ENCODE measurements at places on chromosomes 12 and 14.
A peak's percentile ranks its signal among the peaks of the same experiment; 100 is the strongest.

DNA sequence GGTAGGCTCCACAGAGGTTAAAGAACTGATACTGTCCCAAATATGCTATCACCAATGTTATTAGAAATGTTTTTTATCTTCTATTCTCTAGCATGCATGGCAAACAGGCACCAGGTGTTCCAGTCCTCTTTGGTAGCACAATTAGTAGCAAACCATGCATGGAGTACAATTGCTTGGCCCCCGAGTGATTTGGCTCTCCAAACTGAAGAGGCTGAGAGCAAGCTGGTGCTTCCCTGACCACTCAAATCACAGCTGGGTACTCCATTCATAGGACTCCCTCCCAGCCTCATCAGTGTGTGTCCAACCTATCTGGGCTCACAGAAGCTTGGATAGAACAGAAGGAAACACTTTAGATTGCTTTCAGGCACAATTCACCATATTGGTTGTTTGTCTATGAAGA is 93.4 kb downstream of the DIO2 start:
- DNase-seq = no peak

GRCh38 chr12:60043236-60043635 is 447.4 kb downstream of the SLC16A7 start:
- no peak for DNase-seq

DNA sequence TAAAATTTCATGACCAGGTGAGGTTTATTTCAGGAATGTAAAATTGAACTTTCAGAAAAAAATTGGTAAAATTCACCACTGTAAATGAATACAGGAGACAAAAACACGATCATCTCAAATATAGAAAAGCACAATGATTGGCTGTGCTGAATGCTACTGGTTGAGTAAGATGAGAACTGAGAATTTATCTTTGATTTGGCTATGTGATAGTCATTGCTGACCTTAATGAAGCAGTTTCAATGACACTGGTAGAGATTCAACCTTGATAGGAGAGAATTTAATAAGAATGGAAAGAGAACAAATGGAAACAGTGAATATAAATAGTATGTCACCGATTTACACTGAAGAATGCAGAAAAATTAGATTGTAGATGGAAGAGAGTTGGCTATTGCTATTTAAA is 6.4 kb upstream of the PMCH start:
- no peak for DNase-seq

DNA sequence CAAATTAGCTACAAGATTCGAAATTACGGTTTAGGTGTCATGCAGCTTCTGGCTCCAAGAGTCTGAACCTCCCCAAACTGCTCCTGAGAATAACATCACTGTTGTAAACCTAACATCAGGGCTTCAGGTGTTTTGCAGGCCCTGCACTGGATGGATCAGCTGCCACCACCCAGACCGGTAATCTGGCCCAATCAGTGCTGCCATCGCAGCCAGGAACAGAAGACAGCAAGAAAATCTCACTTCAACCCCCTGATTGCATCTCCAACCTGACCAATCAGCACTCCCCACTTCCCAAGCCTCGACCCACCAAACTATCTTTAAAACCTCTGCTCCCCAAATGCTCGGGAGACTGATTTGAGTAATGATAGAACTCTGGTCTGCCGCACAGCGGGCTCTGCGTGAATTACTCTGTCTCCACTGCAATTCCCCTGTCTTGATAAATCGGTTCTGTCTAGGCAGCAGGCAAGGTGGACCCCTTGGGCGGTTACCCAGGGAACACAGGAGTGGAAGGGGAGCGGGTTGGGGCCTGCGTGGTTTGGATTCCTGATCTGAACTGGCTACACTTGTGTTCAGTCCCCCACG is 268.5 kb upstream of the SFSWAP start:
- no peak for DNase-seq

- DNase-seq = no peak
Measured at GRCh38 chr12:108852674-108853309, 4.6 kb downstream of the SSH1 start.

DNA sequence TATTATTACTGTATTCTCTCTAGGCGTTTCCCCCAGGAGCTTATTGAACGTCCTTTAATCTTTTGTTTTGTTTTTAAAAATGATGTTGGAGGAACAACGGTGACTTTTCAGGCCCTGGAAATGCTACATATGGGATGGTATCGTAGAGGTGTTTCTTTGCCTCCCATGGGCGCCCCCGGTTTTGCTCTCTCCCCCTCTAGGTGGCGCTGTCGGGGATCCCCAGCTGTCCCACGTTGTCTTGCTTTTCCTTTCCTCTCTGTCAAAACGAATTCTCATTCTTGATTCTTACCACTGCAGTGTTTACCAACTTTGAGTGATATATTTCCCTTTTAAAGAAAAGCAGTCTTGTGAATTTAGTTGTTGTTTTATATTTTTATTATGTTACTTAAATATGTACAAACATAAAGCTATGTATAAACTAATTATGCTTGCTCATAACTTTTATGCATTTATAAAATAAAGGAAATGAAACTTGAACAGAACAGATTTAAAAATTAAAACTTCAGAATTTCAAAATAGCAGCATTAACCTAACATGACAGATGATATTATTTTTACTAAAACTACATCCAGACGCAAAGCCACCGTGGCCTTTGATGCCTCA is 171.9 kb downstream of the RGS6 start:
- DNase-seq = peak; percentile 60

- DNase-seq = peak; percentile 80
Measured at GRCh38 chr12:55736780-55737580, 5.9 kb upstream of the GDF11 start.

GRCh38 chr14:72907886-72908285 is 14.0 kb upstream of the DPF3 start:
- no peak for DNase-seq

DNA sequence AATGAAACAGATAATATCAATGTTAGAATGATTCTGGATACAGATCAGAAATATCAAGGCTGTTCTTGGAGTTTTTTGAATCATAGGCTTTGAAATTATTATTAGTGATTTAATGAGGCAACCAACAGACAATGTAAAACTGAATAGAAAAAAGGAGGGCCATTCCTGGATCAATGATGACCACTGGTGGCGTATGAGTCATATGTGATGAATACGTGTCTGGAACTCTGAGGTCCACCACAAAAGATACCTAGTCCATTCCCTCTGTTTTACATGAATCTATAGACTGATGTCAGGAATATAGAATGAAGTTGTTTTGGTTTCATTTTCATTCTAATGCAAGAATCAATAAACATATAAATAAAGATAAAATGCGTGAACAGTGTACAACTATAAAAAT is 78.3 kb upstream of the RTL1 start:
- DNase-seq = no peak

GRCh38 chr12:97017213-97017612 is 110.2 kb downstream of the NEDD1 start:
- DNase-seq = no peak

GRCh38 chr12:101089271-101089670 is 120.8 kb downstream of the SLC5A8 start:
- DNase-seq = no peak

DNA sequence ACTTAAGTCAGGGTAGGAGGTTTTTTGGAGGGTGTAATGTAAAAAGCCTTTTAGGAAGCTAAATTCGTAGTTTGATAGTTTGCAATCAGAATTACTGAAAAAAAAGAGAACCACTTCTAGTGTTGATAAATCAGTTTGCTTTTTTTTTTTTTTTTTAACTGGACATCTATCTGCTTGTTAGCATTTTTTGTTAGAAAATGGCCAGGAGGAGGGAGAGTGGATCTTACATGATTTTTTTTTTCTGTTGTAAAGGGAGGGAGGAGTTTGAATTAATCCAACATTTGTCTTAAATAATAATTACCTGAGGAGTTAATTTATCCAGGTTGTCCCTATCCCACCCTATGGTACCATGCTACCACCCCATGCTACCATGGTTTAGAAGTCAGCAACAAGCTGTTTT is 1.2 kb downstream of the FBXO34 start:
- no peak for DNase-seq

- no peak for DNase-seq
Measured at GRCh38 chr12:49026101-49026500, 7.5 kb upstream of the PRKAG1 start.

DNA sequence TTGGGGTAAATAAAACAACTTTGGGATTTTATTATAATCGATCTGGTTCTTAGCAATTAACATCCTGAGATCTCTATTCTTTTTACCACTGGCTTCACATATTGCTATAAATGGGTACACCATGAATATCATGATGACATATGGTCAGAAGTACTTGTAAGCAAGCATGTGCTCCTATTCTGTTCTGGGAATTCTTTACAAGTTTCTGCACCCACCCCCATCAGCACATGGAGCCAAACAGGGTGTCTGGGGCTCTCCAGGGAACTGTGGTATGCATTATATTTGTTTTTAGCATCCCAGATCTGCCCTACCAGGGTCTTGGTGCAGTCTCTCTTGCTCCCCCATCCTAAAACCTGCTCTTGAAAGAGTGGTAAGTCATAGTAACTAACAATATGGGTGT is 31.3 kb downstream of the DMAC2L start:
- DNase-seq = no peak

- no peak for DNase-seq
Measured at GRCh38 chr14:38257507-38257906, 1.6 kb upstream of the CLEC14A start.

DNA sequence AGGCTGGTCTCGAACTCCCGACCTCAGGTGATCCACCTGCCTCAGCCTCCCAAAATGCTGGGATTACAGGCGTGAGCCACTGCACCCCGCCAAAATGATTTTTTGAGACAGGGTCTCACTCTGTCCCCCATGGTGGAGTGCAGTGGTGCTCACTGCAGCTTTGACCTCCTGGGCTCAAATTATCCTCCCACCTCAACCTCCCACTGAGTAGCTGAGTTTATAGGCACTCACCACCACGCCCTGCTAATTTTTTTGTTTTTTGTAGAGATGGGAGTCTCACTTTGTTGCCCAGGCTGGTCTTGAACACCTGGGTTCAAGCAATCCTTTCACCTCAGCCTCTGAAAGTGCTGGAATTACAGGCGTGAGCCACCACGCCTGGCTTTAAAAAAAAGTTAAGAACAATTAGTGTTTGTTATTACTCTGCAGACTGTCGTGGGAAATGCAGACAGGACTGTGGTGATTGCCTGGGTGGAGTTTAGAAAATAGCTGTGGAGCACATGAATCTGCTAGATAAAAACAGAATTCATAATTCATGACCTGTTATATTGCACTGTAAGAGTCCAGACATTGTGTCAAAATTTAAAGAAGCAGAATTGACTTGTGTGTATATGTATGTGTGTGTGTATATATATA is 9.2 kb upstream of the COX6A1 start:
- DNase-seq = no peak

DNA sequence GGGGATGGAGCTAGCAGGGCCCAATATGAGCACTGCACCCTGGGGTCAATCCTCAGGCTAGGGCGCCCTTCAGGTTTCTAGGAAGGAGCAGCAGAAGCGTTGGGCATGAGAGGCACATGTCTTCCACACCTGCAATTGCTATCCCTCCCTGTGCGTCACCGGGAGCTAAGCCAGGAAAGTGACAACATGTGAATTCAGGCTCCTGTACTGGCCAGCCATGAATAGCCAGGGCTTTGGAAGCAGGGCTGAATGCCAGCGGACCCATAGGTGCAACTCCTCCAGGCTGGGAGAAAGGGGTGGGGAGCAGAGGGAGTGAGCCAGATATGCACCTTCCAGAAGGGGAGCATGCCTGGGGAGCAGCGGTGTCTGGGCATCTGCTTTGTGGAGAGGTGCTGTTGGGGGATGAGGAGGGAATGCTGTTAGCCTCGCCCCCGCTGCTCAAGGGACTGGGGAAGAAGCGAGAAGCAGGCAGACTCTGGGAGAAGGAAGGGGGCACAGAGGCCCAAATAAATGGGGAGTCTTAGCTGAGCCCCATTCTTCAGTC is 6.1 kb downstream of the HOXC5 start:
- no peak for DNase-seq

GRCh38 chr14:100015251-100015655 is 50.0 kb upstream of the EVL start:
- no peak for DNase-seq

DNA sequence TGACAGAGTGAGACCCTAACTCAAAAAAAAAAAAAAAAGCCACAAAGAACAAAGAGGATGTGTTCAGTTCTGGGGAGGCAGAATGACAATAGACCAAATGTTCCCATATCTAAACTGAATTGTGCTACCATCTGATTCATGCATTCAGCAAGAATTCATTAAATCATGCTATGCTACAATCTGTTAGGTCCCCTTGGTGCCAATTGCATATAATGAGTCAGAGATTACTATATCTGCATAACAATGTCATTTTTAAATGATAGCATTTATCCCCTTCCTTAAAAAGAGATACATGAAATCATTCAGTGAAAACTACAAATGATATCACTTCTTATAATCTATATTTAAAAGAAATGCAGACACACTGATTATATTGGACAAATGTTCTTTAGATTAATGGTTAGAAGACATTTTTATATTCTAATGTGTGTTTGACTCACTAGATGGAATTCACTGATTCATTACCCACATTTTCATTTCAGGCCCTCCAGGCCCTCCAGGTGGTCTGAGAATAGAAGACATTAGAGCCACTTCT is 207.6 kb upstream of the PDZRN4 start:
- no peak for DNase-seq

DNA sequence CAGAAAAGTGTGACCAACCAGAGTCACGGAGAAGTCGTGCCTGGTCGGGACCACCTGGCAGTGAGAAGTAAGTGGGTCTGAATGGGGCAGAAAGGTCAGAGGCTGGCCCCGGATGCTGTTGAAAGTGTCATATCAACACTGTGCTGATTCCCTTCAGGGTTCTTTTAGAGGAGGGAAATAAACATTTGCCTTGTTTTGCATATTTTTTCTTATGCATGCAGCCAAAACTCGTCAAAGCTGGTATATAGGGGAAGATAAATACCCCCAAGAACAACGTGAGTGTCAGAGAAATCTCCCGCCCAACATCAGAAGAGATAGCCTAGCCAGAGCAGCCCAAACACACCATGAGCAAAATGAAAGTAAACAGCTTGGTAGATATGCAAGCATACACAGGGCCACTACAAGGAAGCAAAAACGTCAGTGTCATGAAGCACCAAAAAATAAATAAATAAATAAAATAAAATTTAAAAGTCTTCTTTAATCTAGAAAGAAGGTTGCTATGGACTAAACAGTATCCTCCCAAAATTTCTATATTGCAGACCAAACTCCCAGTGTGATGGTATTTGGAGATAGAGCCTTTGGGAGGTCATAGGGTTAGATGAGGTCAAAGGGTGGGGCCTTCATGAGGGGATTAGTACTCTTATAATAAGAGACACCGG is 22.1 kb downstream of the EIF5 start:
- DNase-seq = no peak

DNA sequence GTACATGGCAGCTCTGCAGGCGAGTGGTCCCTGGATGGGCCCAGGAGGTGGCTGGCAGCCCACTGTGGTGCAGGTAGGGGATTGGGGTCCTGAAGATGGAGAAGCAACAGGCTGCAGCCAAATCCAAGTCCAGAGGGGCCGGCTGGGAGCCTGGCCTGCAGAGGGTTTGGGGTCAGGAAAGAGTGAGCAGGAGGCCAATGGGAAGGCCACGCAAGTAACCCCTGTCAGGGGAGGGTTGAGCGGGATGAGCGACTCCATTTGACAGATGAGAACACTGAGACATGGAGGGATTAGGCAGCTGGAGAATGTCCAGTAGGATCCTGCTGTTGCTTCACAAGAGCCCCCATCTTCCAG is 136.0 kb downstream of the BCL11B start:
- no peak for DNase-seq
